SIG-M5 (cell line): ENCODE measurements at places on chromosomes 2 and 18.

- no peak for DNase-seq
Observed at GRCh38 chr2:240024766-240025165, 376 bp downstream of the NDUFA10 start.

- DNase-seq: no peak
Observed at GRCh38 chr2:66443186-66443978, 8.5 kb downstream of the MEIS1 start.

GRCh38 chr2:178715366-178715765 lies 91.9 kb downstream of the TTN start:
- DNase-seq: no peak

DNA sequence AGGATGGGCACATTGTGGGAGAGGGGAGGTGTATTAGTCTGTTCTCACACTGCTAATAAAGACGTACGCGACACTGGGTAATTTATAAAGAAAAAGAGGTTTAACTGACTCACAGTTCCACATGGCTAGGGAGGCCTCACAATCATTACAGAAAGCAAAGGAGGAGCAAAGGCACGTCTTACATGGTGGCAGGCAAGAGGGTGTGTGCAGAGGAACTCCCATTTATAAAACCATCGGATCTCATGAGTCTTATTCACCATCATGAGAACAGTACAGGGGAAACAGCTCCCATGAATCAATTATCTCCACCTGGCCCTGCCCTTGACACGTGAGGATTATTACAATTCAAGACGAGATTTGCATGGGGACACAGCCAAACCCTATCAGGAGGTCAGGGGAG lies 266.7 kb downstream of the HAUS1 start:
- no peak for DNase-seq

DNA sequence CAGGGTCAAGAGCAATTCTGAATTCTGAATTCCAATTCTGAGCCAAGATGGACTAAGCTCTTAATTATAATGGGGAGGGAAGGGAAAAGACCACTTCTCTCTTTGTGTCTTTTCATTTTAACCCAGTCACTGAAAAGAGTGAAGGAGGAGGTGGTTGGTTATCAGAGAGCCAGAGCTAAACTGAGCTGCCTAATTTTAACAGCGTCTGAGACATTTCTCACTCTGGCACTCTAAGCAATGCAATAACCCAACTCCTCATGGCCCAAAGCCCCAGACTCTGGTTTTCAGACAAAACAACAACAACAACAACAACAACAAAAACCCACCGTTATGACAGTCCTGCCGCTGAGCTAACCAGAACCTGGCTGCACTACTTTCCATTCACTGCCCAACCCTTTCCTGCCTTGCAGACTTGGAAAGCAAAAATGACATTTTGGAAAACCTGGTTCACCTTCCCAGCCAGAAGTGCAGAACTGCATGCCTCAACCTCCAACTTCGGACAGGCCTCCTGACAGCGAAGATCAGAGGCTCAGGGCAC lies 1.0 kb downstream of the CHST10 start:
- no peak for DNase-seq

DNA sequence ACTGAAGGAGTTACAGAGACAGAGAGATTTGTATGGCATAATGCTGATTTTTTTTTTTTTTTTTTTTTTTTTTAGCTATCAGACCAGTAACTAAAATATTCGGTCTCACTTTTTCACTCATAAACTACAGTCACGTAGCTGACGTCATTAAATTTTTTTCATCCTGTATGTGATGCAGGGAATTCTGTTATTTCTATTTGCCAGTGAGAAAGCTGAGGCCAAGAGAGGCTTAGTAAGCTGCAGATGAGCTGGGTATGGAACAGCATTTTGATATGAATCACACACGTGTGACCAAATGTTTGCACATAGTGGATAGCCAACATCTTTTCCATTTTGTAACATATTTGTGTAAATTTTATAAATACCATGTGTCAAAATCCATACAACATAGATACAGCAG lies 79.1 kb upstream of the EPB41L3 start:
- no peak for DNase-seq

DNA sequence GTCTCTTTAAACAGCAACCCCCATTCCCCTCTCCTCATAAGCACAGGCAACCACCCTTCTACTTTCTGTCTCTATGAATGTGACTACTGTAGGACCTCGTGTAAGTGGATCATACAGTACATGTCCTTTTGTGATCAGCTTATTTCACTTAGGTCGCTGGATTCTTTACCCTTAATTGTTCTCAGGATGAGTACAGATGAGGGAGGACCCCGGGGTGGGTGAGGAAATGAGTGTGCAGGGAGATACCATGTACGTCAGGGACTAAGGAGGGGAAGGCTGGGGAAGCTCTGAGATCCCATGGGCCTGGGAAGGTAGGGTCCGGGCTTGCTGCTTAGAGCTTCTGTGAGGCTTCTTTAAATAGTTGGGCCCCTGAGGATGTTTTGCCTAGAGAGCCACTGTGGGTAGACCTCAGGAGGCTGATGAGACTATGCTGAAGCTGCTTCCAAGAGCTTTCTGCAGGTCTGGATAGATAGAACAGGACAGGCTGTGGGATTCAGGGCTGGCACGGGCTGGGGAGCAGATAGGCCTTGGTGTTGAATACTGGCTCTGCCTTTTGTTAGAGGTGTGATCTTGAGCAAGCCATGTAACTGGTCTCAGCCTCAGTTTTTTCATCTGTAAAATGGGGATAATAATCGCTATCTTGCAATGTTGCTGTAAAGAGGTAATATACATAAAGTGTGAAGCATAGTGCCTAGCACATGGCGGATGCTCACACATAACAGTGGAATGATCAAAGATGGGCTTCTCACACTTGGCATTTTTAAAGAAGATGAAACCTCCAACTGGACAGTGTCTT lies 155.3 kb downstream of the PRKCE start:
- DNase-seq: no peak

- no peak for DNase-seq
Observed at GRCh38 chr18:29313312-29313711, 1136.4 kb upstream of the CDH2 start.

- no peak for DNase-seq
Observed at GRCh38 chr2:66580166-66581049, 145.5 kb downstream of the MEIS1 start.

DNA sequence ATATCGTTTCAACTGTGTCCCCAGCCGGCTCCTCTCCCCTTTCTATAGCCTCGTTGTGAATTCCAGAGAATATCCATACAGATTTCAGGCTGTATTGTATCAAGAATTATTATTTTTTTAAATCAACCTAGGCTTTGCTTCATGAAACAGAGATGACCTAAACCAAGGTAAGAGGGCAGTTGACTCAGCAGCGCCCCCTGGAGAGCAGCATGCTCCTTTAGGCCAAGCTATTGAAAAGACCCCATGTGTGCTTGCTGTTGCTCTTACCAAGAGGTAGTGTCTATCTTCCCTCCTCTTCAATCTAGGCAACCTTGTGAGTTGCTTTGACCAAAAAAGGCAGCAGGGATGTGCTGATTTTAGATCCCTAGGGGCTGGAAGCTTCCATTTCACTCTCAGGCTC lies 426.7 kb upstream of the SMIM21 start:
- DNase-seq: no peak

DNA sequence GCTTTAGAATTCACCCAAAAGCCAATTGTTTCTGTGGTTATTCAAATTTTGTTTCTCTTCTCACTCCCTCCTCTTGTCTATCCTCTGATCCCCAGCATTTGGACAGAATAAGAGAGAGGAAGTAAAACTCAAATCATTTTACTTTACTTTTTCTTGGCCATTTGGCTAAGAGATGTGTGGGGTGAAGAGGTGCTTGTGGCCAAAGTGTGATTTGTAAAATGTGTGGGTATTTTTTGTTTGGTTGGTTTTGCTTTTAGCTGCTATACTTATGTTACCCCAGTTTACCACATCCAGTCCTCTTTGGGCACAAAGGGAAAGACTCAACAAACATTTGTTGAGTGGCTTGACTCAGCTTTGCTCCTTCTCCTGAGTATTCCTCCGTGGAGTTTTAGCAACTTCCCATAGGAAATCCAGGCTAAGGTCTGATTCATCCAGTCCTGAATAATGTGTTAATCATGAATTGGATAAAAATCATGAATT lies 109.1 kb upstream of the CYP1B1 start:
- no peak for DNase-seq

GRCh38 chr18:57436191-57436964 lies 1.2 kb downstream of the ONECUT2 start:
- DNase-seq: no peak

- no peak for DNase-seq
Observed at GRCh38 chr2:234487356-234487755, 9.5 kb downstream of the ARL4C start.

DNA sequence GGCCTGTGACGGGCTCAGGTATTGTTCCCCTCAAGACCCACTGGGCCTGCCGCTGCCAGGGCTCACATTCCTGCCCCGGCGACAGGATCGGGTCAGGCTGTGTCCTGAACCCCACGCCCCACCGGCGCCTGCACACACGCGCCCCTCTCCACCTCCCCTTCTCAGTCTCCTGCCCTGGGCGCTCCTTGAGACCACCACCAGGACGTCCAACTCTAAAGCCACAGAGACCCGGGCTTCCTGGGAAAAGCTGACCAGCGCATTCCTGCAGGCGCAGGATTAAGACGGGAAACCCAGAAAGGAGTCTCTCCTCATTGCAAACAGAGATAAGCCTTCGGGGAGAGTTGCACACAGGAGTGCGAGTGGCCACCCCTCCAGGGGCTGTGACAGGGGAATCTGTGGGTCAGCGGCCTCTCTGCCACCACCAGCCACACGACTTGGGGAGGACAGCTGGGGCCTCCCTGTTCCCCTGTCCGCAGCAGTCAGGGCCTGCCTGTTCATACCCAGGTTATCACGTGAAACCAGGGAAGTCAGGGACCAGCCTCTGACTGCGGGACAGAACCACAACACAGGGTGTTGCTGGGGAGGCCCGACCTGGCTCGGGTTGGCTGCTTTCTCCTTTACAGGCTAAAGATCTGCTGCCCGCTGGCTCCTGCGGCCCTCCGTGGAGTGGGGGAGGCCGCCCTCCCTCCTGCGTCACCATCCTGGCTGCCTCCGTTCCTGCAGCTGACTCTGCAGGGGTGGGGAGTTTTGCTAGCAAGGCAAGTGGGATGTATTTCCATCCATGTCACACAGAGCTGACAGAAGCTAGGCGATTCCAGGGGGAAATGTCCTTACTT lies 88.8 kb downstream of the ZCCHC2 start:
- no peak for DNase-seq

GRCh38 chr2:38384338-38384737 lies 7.3 kb upstream of the ATL2 start:
- DNase-seq: no peak

DNA sequence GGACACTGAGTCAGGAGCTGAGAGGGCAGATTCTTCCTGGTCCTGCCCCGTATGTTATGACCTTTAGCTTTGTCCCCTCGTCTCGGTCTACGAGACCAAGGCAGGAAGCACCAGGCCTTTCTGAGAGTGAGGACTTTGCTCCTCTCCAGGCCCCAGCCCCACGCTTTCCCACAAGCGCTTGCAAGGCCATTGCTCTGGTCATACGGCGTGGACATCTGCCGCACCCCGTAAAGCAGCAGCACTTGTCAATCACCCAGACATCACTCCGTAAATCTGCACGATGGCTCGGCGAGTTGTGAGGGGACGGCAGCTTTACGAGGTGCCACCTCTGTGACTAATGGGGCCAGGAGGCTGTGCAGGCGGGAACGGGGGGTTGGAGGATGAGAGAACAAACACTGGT lies 100.8 kb upstream of the TWIST2 start:
- no peak for DNase-seq

DNA sequence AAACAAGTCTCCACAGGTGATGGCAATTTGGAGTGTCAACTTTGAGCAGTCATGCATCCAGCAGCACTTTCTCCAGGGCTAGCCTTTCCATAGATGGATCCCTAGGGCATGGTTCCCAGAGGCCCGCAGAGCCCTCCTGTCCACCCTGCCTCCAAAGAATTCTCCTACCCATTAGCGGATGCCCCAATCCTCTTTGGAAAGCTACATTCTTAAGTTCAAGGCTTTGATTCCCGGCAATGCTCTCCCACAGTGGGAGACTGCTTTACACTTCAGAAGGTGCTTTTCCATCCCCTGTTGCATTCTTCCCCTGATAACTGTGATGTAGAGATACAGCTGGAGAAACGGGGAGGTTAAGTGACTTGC lies 61.3 kb downstream of the ACAA2 start:
- DNase-seq: no peak

DNA sequence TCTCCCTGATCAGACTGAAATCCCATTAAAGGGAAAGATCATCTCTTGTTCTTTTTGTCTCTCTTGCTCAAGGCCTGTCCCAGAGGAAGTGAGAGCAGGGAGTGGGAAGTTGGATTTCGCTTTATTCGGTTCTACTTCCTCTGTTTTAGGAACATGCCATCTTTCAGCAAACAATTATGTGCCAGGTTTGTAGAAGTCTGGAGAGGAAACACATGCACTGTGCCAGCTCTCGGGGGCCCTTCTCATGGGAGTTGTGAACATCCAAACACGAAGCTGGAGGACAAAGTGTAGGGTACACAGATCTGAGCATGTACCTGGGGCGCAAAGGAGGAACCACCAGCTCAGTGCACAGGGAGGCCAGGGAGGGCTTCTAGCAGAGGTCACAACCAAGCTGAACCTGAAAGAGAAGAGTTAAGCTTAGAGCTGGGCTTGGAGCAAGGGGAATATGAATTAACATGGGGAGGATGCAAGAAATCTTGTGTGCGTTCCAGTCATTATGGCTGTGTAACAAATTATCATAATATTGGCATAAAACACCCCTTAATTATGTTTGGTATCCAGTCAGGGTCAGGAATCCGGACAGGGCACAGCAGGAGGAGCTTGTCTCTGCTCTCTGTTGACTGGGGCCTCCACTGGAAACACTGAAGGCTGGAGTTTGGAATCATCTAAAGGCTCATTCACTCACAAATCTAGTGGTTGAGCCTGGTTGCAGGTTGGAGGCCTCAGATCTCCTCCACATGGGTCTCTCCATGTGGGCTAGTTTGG lies 128.6 kb downstream of the ZFP36L2 start:
- peak; percentile 44 for DNase-seq

- no peak for DNase-seq
Observed at GRCh38 chr18:48391868-48392267, 17.3 kb downstream of the ZBTB7C start.

DNA sequence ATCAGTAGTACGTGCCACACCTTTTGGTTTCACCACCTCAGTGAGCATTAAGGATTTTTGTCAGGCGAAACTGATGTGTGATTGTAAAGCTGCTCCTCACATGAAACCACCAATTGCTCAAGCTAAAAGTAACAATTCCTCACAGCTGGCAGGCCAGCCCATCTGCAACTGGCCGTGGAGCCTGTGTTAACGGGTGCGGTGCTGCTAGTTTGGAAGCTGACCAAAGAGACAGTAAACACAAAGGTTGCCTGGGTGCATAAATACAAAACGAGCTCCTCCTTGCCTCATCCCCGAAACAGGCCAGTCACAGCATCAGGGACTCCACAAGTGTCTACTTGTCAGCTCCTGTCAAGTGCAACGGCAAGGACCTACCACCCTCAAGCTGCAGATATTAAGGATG lies 32.0 kb downstream of the LGALSL start:
- no peak for DNase-seq
